ENCODE measurements at places on chromosomes 16 and 17. TPM values are rescaled to one million over a fixed set of nuclear protein-coding genes. Genes with fewer than 3 reads are reported as not detected.

The CDRT15 gene
- not detected for total RNA-seq

- no peak for DNase-seq
Measured at GRCh38 chr17:17915183-17915582, 57.0 kb downstream of the TOM1L2 start.

GRCh38 chr16:977081-977701 lies 4.4 kb upstream of the SOX8 start:
- DNase-seq: no peak

GRCh38 chr17:20072692-20072992 lies 63.5 kb downstream of the SPECC1 start:
- no peak for DNase-seq

The OTOP2 gene
- total RNA-seq: not detected

The GLP2R gene
- not detected for total RNA-seq

- peak; percentile 81 for DNase-seq
Measured at GRCh38 chr16:89711601-89712273, 9.0 kb downstream of the VPS9D1 start.

The SLFN12 gene
- total RNA-seq: 75.6 TPM

DNA sequence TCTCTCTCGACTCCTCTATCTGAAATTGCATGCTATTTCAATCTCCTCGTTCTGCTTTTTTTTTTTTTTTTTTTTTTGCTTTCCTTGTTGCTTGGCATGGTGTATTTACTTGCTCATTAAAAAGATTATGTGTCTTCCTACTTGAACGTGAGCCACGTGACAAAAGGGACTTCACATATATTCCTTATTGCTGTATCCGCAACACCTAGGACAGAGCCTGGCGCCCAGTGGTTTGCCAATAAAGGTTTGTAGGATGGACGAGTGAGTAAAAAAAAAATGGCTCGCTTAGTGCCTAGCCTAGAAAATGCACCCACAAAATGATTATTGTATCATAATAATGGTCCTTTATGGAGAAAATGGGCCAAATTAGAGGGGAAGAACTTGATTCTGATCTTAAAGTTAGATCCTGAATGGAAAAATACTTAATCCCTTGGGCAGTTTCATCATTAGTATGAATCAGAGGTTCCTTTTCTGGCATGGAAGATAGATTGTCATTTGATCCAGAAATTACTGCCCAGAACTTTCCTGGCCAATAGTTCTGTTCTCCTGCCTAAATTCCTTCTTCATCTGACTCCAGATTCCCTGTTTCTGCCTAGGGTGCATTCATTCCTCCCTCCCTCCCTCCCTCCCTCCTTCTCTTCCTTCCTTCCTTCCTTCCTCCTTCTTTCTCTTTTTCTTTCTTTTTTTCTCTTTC lies 13.6 kb upstream of the TMEM220 start:
- DNase-seq: no peak

The RASL10B gene
- 0.09 TPM for total RNA-seq

The IRX5 gene
- 0.51 TPM for total RNA-seq

- DNase-seq: peak; percentile 60
Measured at GRCh38 chr16:78444-79150, 572 bp downstream of the MPG start.

- no peak for DNase-seq
Measured at GRCh38 chr17:73430848-73431247, 119.0 kb upstream of the CDC42EP4 start.

DNA sequence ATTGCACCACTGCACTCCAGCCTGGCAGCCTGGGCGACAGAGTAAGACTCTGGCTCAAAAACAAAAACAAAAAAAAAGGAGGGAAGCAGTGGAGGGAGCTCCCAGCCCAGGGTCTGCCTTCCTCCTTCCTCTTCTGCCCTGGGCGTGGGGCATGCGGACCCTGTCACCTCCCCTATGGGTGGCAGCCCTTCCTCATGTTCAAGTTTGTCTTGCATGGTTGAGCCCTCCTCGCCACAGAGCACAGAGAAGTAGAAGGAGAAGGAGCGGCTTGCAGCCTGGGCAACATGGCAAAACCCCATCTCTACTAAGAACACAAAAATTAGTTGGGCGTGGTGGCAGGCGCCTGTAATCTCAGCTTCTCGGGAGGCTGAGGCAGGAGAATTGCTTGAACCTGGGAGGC lies 21.4 kb upstream of the TIMP2 start:
- DNase-seq: no peak

The OSGIN1 gene
- total RNA-seq: 0.68 TPM

DNA sequence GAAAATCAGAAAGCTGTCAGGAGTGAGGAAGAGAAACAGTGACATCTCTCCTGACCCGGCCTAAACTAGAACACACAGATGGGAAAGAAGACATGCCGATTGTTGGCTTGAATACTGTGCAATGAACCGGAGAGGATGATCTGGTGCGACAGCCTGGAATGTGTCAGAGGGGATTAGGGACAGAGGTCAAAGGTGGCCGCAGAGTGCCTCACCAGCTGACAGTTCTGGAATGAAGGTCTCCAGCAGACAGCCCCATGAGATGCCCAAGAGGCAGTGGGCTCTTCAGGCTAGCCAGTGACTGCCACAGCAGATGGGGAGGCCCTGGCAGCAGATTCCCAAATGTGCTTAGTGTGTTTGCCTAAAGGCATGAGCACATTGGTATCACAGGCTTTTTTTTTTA lies 623.2 kb downstream of the CDH8 start:
- no peak for DNase-seq

The CSH1 gene
- total RNA-seq: not detected

The KRTAP4-1 gene
- not detected for total RNA-seq

GRCh38 chr16:84050316-84050715 lies 7.7 kb upstream of the SLC38A8 start:
- DNase-seq: no peak

The HIRIP3 gene
- total RNA-seq: 9.3 TPM

DNA sequence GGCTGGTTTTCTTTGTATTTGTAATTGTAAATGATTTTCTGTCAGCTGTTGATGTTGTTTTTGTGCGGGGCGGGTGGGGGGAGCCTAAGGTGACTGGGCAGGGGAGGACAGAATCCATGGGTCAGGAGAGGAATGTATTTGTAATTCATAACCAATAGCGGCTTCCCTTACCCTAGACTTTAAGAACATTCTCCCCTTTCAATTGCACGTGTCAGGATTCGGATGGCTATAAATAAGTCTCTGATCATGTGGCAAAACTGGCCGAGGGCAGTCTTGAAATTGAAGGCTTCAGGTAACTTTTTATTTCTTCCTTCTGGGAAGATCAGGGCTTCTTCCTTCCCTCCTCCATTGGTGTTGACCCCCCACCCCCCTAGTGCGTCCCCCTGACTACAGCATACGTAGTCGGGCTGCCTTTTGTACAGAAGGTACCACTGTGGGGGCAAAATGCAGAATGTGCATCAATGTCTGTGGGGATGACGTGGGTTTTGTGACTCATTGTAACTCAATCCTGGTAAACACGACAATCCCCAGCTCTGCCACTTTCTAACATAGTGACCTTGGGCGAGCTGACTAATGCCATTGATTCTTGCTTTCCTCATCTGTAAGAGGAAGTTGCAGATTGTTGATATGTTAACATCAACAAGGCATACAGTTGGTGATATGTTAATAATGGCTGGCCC lies 16.2 kb downstream of the MARCHF10 start:
- no peak for DNase-seq

The FAM20A gene
- total RNA-seq: not detected

GRCh38 chr17:40558890-40559563 lies 6.2 kb downstream of the CCR7 start:
- DNase-seq: no peak

GRCh38 chr16:50636753-50637374 lies 44.2 kb downstream of the SNX20 start:
- DNase-seq: no peak

DNA sequence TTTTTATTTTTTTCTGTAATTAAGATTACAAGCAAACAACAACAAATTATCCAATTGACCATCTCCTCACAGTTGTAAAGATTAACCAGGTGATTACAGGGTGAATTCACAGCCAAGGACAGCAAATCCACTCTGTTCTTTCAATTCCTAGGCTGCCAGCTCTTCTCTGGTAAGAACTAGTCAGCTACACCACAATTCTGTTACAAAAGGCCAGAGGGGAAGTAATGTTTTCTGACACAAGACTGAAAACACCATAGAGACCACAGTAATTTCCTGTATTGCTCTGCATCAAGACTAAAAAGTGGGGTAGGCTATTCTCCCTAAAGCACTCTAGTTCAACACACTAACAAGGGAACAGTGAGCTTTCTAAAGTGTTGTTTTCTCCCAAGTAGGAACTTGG lies 10.6 kb downstream of the CA10 start:
- no peak for DNase-seq

The KRTAP16-1 gene
- total RNA-seq: 0.05 TPM

GRCh38 chr17:30599428-30600059 lies 122.3 kb downstream of the GOSR1 start:
- no peak for DNase-seq

DNA sequence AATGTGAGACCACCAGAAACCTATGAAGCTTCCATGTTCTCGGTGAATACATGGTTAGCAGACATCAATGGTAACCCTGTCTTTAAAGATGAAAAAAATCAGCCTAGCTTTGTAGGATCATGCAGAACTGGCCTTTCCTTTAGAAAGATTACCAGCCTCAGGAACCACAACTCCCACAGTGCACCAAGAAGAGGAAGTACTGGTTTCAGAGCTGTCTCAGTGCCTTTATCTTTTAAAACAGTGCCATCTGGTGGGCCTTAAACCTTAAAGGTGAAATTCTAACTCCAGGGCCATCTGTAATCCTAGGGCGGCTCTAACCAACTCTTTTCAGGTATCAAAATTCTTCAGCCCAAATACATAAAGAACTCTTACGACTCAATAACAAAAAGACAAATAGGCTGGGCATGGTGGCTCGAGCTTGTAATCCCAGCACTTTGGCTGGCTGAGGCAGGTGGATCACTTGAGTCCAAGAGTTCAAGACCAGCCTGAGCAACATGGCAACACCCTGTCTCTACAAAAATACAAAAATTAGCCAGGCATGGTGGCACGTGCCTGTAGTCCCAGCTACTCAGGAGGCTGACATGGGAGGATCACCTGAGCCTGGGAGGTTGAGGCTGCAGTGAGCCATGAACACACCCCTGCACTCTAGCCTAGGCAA lies 5.4 kb downstream of the ATPAF2 start:
- DNase-seq: peak; percentile 92

The FBXL19 gene
- total RNA-seq: 26.7 TPM

- no peak for DNase-seq
Measured at GRCh38 chr17:47192554-47192953, 3.5 kb upstream of the CDC27 start.

The ADAD2 gene
- not detected for total RNA-seq

- no peak for DNase-seq
Measured at GRCh38 chr17:63191610-63192009, 225.6 kb downstream of the TANC2 start.

The TP53TG3C gene
- not detected for total RNA-seq

The NXN gene
- total RNA-seq: 123 TPM

DNA sequence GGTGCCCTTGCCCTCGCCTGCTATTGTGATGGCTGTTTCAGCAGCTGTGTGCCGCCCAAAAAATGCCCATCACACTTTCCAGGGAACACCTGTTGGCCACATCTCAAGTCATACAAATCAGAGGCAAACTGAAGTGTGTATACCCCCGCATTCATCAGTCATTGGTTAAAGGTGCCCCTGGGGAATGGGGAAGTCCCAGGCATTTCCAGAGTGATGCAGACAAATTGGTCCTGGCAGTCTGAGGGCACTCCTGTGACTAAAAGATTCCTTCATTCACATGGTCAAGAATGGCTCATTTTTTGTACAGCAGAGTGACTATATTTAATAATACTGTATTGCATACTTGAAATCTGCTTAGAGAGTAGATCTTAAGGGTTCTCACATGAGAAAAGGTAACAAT lies 102.9 kb upstream of the TMEM97 start:
- no peak for DNase-seq

DNA sequence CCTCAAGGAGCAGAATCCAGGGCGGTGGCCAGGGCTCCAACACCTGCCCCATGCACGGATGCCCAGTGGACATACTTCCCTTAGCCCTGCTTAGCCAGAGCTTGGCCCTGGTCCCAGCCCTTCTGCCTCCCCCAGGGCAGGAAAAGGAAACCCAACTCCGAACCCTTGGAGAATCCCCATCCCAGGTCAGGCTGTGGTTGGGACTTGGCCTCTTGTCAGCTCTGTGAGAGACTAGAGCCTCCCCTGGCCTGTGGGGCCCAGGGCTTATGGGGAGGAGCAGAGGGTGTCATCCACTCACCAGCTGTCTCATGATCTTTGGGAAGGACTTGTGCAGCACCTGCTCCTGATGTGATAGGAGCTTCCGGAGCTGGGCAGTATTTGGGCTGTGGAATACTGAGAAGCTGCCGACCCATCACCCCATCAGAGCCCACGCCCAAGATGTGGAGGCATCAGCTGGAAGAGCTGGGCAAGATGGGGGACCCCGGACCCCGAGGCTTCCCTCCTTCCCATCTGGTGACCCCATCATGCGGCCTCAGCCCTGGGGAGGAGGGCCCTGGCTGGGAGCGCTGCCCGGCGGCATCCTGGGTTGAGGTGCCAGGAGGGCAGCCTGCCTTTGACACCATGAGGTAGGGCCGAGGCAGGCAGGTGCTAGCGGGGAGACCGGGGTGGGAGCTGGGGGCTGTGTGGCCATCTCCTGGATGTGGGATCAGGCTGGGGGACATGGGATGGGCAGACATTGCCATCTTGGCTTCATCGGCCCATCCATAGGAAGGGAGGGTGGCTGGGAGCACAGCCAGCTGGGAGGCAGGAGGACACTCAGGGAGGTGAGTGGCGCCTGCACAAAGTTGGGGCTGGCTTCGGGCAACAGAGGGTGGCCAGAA lies 45.1 kb downstream of the TNFRSF13B start:
- DNase-seq: no peak

DNA sequence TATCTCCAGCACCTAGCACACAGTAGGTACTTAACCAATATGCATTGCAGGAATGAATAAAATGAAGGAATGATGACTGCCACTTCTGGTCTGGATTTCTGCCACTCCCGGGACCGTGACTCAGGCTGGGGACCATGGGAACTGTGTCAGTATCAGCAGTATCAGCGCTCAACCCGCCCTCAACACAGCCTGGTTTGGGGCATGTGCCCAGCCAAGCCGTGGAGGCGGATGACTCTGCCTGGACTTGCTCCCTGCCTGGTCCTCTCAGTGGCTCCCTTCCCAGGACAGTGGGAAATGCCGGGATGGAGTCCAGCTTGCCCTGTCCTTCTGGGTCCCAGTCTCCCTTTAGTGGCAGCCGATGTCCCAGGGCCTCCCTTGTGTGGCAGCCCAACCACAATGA lies 55.1 kb downstream of the SRCIN1 start:
- peak; percentile 9 for DNase-seq

Data from dermis blood vessel endothelial cell (primary cell).